ENCODE measurements at places on chromosomes 7 and 10. TPM values are rescaled to one million over a fixed set of nuclear protein-coding genes. Genes with fewer than 3 reads are reported as not detected.

NRP1 gene
- total RNA-seq: 142 TPM

RALA gene
- 41.4 TPM for total RNA-seq

IRF5 gene
- not detected for total RNA-seq

ODAD2 gene
- total RNA-seq: 20.0 TPM

CABCOCO1 gene
- 0.24 TPM for total RNA-seq

MBL2 gene
- total RNA-seq: not detected

SPDYE6 gene
- total RNA-seq: not detected

INA gene
- 1.3 TPM for total RNA-seq

ANXA11 gene
- 269 TPM for total RNA-seq

- H3K27me3 ChIP-seq: no peaks in the 10 kb centered on the region
- no peaks in the 10 kb centered on the region for H3K36me3 ChIP-seq
- H3K4me1 ChIP-seq: peaks cover 26% of the 10 kb centered on the region
These were observed 55.8 kb upstream of the CDCA7L start for GRCh38 chr7:22001345-22002004.

DNA sequence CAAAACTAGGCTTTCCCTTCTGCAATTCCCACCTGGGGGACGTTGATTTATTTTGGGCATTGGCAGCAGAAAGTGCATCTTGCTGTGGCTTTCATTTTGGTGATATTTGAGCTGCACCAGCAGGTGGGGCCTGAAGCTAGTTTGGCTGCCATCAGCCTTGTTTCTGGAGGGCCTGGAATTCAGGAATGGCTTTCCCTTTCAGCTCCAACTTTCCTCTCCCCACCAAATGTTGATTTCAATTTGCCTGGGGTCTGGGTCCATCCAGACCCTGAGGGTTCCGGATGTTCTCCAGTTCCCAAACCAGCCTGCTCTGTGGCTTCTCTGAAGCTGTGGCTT lies 640.4 kb downstream of the TYW1 start:
- H3K36me3 ChIP-seq: peaks cover 7% of the 10 kb centered on the region
- no peaks in the 10 kb centered on the region for H3K4me1 ChIP-seq

DNA sequence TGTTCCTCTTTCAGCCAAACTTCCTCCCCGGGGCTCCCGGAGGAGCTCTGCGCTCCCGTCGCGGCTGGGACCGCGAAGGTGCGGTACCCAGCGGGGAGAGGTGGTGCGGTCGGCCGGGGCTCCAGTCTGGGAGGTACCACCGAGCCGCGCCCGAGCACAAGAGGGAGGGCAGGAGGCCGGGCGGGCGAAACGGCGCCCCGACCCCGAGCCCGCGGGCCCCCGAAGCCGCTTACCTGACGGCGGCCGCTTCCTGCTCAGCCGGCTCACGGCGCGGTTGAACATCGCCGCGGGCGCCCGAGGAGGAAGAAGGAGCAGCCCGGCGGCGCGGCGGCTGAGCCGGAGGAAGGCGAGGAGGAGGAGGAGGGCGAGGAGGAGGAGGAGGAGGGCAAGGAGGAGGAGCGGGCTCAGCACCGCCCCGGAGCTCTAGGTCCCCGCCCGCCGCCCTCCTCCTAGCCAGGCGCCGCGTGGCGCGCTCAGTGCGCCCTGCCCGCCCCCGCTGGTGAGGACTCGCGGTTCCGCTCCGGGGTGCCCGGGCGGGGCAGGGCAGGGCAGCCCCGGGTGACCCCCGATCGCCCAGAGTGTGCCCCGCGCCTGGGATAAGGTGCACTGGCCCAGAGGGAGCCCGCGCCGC lies at the start of gene RGS10:
Gene RGS10 (minus strand): TSS at position 363 of the 631 bp plus-strand sequence. CDS start 81 bp downstream, at position 282.
- H3K27me3 ChIP-seq: peaks cover 6% of the 10 kb centered on the region
- H3K36me3 ChIP-seq: no peaks in the 10 kb centered on the region
- peak within 1 kb of the TSS; percentile 90 for H3K4me3 ChIP-seq
- H3K27ac ChIP-seq: peak within 1 kb of the TSS; percentile 90

DNA sequence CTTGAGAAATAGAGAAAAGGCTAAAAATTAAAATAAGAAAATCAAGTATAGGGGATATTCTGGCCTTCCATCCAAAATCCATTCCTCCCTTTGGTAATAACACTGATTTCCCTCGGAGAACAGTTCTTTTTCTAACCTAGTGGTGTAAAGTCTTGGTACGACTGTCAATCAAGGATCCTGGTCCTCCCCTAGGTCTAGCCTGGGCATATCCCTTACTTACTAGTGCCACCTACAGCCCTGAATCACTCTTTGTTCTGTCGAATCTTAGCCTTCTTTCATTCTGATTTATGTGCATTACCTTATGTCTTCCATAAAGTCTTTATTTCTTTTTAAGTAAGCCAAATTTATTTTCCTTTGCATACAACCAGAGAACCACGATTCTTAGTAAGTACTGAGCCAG lies 298.7 kb upstream of the LRRTM3 start:
- H3K4me1 ChIP-seq: peaks cover 16% of the 10 kb centered on the region
- no peak overlapping the region for H3K4me3 ChIP-seq
- no peak overlapping the region for H3K27ac ChIP-seq

DNA sequence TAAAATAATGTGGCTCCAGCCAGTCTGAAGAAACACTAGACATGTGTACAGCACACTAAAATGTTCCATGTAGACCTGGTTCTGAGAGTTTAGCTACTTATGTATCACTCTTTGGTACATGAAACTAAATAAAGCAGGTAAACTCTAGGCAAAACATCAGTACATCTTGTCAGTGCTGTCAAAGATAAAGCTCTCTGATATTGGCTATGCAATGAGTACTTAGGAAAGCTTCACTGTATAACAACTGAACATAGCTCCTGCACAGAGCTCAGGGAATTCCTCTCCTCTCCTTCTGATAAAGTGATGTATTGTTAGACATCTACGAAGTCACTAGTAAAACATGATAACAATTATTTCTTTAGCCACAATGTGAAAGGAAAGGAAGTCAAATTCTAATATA lies 3.5 kb downstream of the LRRN3 start:
- H3K4me3 ChIP-seq: peak overlapping the region; percentile 94
- H3K27ac ChIP-seq: no peak overlapping the region
- no peaks in the 10 kb centered on the region for H3K36me3 ChIP-seq
- DNase-seq: no peak
- H3K27me3 ChIP-seq: no peaks in the 10 kb centered on the region

DNA sequence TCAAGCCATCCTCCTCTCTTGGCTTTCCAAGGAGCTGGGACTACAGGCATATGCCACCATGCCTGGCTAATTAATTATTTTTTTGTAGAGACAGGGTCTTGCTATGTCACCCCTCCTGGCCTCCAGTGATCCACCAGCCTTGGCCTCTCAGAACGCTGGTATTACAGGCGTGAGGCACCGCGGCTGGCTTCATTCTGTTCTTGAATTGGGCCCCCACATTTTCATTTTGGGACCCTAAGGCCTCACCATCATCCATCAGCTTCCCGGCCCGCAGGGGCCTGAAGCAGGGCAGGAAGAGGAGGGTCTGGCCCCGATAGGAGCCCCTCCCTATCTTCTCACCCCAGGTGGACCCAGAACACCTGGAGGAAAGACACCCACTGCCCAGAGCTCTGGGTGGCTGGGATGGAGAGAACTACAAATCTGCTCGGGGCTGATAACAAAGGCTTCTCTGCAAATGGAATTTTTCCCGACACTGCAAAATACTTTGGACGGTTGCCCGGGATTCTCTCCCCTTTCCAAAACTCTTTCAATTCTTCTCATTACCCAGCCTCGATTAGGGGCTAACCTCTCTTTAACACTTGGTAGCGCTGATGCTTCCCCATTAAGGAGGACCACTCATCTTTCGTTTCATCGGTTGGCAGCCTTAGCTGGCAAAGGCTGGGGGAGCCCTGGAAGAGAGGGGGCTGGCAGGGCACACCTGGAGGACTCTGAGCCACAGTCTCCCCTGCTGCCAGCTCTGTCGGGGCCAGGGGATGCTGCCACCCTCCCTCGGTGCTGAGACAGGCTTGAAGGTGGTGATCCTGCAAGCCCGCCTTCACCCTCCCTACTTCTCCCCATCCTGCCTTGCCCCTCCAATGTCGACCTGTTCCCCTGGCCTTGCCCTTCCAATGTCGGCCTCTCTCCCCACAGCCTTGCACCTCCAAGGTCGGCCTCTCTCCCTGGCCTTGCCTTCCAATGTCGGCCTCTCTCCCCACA lies 81.0 kb upstream of the GNA12 start:
- no peaks in the 10 kb centered on the region for H3K4me1 ChIP-seq
- DNase-seq: no peak
- H3K4me3 ChIP-seq: no peak overlapping the region

GRCh38 chr7:1401011-1401410 lies 58.3 kb downstream of the MICALL2 start:
- peaks cover 37% of the 10 kb centered on the region for H3K27me3 ChIP-seq
- no peak for DNase-seq
- H3K4me3 ChIP-seq: no peak overlapping the region
- 0 out of 2 replicates have a peak, but pooled peaks cover 5% of the 10 kb centered on the region for H3K36me3 ChIP-seq
- peaks cover 17% of the 10 kb centered on the region for H3K4me1 ChIP-seq
- H3K27ac ChIP-seq: no peak overlapping the region

DNA sequence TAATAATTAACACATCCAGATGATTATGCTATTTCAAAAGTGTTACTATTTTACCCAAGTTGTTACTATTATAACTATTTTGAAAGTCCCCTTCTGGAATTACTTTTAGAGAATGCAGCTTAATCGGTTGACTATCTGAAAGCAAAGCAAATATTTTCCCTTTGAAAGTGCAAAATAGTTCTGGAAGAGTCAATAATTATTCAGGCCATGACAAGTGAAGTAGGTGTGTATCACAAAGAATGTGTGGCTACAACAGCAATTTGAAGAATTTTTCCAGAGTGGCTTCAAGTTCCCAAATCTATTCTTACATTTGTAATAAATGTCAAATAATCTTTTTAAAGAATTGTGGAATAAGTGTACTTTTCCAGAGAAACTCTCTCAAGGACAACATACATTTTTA lies 42.8 kb downstream of the RNLS start:
- H3K4me3 ChIP-seq: no peak overlapping the region
- no peak for DNase-seq
- peaks cover 11% of the 10 kb centered on the region for H3K4me1 ChIP-seq
- peaks cover 6% of the 10 kb centered on the region for H3K27me3 ChIP-seq
- H3K36me3 ChIP-seq: no peaks in the 10 kb centered on the region

DNA sequence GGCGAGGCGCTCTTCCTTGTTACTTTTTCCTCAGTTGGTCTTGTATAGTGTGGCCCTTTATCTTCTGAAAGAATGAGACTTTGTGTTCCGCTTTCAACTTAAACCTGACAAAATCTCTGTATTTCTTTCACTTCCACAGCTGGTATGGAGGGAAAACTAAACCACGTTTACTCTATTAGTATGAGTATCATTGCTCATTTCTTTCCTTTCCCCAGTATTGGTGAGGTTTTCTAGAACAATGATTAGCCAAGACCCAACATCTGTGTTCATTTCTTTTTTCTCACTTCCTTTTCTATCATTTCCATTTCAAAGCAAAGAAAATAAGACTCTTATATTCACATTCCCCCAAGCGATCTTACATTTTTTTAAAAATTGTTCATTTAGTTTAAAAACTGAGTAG lies 165.3 kb downstream of the PAXIP1 start:
- H3K4me1 ChIP-seq: no peaks in the 10 kb centered on the region
- H3K27me3 ChIP-seq: peaks cover 7% of the 10 kb centered on the region
- no peak overlapping the region for H3K27ac ChIP-seq

DNA sequence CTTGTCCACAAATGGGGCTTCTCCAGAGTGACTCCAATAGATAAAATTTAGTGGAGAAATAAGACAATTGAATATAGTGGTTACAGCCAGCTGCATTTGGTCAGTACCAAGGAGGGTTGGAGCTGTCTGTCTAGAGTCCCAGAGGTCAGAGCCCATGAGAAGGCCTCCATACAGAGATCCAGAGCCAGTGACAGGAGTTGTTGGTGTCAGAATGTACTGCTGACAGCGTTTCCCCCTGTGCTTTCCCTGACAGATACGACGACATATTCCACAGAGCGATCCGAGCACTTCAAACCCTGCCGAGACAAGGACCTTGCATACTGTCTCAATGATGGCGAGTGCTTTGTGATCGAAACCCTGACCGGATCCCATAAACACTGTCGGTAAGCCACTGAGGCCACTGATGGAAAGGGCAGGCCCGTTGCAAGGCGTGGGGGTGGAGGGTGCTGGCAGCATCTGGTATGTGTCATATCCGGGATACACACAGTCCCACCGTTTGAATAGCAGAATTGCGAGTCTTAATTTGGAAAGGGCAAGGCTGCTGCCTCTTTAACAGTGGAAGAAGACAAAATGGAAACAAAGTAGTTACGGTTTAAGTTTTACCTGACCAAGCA lies 483.6 kb downstream of the NRG3 start:
- H3K4me3 ChIP-seq: no peak overlapping the region
- H3K27ac ChIP-seq: no peak overlapping the region
- H3K27me3 ChIP-seq: no peaks in the 10 kb centered on the region
- DNase-seq: no peak
- no peaks in the 10 kb centered on the region for H3K4me1 ChIP-seq

DNA sequence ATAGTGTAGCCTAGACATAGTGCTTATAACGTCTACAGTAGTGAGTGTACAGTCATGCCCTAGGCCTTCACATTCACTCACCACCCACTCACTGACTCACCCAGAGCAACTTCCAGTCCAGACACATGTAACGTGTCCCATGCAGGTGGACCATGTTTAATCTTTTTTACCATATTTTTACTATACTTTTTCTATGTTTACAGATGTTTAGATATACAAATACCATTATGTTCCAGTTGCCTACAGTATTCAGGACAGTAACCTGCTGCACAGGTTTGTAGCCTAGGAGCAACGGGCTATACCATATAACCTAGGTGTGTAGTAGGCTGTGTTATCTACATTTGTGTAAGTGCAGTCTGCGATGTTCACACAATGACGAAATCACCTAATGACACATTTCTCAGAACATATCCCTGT lies 11.0 kb downstream of the MPP7 start:
- H3K4me3 ChIP-seq: no peak overlapping the region
- H3K27me3 ChIP-seq: peaks cover 14% of the 10 kb centered on the region
- peak; percentile 74 for DNase-seq
- peaks cover 10% of the 10 kb centered on the region for H3K4me1 ChIP-seq
- no peak overlapping the region for H3K27ac ChIP-seq

DNA sequence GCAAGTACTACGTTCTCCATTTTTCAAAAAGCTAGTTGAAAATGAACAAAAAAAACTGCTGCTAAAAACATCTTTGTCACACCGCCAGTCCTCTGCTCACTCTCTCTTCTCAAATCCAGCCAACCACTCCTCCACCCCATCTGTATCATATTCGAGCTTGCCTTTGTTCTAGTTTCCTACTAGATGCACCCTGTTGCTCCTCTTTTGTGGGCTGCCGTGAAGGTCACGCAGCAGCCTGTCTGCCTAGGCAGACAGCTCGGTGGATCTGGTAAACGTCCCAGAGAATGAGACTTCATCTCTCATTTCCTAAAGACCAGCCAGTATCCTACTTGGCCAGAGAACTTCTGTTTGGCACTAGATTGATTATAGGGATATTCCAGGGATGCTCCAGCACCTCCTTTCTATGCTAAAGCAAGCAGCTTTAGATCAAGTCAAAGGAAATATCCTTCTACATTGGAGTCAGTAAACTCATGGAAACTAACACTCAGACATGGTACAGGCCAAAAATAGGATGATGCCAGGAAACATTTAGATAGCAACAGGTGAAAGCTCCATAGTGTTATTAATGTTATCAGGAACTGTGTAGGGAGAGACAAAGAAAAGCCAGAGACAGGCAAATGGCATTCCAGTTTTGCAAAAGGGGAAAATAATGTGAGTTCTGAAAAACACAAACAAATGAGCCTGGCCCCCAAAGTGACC lies 8.7 kb upstream of the PLXNA4 start:
- no peak overlapping the region for H3K27ac ChIP-seq
- peaks cover 7% of the 10 kb centered on the region for H3K27me3 ChIP-seq
- DNase-seq: no peak

GRCh38 chr10:120575411-120575810 lies 118.4 kb downstream of the PLPP4 start:
- H3K4me3 ChIP-seq: no peak overlapping the region
- DNase-seq: no peak
- peaks cover 3% of the 10 kb centered on the region for H3K4me1 ChIP-seq
- no peak overlapping the region for H3K27ac ChIP-seq
- no peaks in the 10 kb centered on the region for H3K27me3 ChIP-seq
